ENCODE measurements at places on chromosomes 1 and 21. TPM values are rescaled to one million over a fixed set of nuclear protein-coding genes. Genes with fewer than 3 reads are reported as not detected.

- no peak for DNase-seq
Measured at GRCh38 chr21:45202889-45203288, 84.8 kb downstream of the POFUT2 start.

The TINAGL1 gene
- total RNA-seq = 388 TPM

- no peak for DNase-seq
Measured at GRCh38 chr1:203316626-203317093, 11.3 kb downstream of the BTG2 start.

DNA sequence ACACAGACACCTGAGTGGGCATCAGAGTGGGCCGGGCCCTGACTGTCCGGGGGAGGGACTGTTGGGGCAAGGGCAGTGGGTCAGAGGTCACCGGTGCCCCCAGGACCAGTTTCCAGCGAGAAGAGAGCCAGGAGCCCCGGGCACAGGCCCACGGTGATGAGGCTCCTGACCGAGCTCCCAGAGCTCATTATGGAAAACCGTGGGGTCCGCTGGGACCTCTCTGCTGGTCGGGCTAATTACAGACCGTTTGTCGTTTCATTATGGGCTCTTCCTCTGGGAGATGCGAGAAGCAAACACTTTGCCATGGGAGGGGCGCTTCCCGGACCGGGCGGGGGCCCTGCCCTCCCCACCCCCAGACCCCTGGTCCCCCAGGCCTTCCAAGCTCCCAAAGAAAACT, 12.0 kb upstream of the TTLL10 start:
- DNase-seq = no peak

The OLIG1 gene
- total RNA-seq = not detected

The SPATA1 gene
- 0.52 TPM for total RNA-seq

DNA sequence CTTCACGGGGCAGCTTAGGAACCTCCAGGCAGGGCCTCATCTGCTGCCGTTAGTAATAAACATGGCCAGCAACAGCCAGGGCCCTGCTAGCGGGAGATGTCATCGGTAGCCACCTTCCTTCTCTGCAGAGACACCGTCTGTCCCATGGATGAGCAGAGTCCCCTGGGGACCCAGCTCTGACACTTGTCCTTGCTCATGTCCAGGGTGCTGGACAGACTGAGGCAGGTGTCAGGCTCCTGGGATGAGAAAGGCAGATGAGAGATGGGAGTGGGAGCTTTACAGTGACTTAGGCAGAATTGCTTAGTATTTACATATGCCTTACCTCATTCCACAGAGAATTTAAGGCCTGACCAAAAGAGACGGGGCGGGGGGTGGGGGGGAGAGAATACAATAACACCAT, 25.0 kb downstream of the CAPN2 start:
- no peak for DNase-seq

The PLPP3 gene
- total RNA-seq = 17.4 TPM

GRCh38 chr1:236914375-236914774, 89.9 kb downstream of the MT1HL1 start:
- DNase-seq = no peak

- DNase-seq = peak; percentile 10
Measured at GRCh38 chr1:205748403-205749233, 1.4 kb downstream of the NUCKS1 start.

GRCh38 chr1:83997631-83998030, 1.3 kb downstream of the TTLL7 start:
- DNase-seq = no peak

The TNFRSF4 gene
- not detected for total RNA-seq

The PPFIA4 gene
- 0.83 TPM for total RNA-seq

GRCh38 chr1:185017338-185017737, 28.0 kb upstream of the RNF2 start:
- peak; percentile 20 for DNase-seq

The KIF2C gene
- 67.6 TPM for total RNA-seq

DNA sequence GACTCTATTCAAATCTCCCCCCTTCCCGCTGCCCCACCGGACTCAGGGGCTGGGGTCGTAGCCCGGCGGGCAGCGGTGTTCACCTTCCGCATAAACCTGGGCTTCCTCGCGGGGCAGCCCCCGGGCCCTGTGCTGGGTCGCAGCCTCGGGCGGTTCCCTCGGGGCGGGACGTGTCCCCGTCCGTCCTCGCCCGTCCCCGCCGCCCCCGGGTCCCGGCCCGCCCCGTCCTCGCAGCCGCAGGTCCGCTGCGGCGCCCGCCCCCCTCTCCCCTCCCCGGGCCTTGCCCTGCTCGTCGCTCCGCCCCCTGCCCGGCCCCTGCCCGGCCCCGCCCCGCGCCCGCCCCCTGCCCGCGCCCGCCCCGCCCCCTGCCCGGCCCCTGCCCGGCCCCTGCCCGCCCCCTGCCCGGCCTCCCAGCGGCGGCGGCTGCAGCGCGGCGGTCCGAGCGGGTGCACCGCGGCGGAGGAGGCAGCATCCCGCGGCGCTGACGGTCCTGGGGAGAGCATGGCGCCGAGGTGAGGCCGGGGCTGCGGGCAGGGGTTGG, at the start of gene COL18A1:
Gene COL18A1, plus strand, starts transcription at position 436 of the 541 bp plus-strand sequence. Its CDS starts 66 bp downstream, at position 502.
- DNase-seq = peak; percentile 55

- DNase-seq = no peak
Measured at GRCh38 chr1:8376358-8376840, 58.5 kb downstream of the SLC45A1 start.

The CYP4A11 gene
- total RNA-seq = not detected

The ERICH3 gene
- 0.15 TPM for total RNA-seq

GRCh38 chr1:44239331-44239960, 26.2 kb downstream of the DMAP1 start:
- no peak for DNase-seq

- DNase-seq = no peak
Measured at GRCh38 chr1:146029117-146029516, 7.6 kb upstream of the HJV start.

The SERPINC1 gene
- total RNA-seq = 0.59 TPM

DNA sequence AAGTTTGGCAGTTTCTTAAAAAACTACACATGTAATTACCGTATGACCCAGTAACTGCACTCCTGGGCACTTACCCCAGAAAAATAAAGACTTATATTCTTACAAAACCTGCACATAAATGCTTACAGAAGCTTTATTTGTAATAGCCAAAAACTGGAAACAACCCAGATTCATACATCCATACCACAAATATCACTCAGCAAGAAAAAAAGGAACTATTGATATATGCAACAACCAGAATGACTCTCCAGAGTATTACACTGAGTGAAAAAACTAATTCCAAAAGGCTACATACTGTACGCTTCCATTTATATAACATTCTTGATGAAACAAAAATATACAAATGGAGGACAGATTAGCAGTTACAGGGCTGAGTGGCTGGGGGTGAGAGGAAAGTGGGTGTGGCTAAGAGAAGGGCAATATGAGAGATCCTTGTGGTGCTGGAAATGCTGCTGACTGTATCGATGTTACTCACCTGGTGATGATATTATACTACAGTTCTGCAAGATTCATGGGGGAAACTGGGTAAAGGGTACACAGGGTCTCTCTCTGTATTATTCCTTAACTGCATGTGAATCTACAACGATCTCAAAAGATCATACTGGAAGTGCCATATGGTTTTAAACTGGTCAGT, 96.0 kb upstream of the GNG4 start:
- no peak for DNase-seq

DNA sequence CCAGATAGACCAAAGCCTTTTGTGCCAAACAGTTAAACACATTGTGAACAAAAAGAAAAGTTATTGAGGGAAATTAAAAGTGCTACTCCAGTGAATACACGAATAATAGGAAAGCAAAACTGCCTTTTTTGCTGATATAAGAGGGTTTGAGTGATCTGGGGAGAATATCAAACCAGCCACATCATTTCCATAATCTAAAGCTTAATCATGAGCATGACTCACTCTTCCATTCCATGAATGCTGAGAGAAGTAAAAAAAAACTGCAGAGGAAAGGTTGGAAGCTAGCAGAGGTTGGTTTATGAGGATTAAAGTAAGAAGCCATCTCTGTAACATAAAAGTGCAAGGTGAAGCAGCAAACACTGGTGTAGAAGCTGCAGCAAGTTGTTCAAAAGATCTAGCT, 350.6 kb upstream of the NCAM2 start:
- no peak for DNase-seq

DNA sequence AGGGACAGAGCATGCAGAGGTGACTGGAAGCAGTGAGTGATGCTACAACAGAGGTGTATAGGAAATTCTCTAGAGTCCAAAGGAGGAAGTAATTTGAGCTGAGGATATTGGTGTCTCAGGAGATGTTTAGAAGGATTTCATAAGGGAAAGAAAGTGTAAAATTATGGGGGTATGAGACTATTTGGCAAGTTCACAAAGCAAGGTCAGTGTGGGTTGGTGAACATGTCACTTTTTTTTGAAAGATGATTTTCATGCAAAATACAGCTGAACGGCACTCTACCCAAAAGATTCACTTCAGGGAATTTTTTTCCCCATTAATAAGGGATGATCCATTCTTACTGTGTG, 24.1 kb downstream of the HMGCS2 start:
- DNase-seq = no peak

- no peak for DNase-seq
Measured at GRCh38 chr1:19165501-19165900, 44.6 kb downstream of the UBR4 start.

DNA sequence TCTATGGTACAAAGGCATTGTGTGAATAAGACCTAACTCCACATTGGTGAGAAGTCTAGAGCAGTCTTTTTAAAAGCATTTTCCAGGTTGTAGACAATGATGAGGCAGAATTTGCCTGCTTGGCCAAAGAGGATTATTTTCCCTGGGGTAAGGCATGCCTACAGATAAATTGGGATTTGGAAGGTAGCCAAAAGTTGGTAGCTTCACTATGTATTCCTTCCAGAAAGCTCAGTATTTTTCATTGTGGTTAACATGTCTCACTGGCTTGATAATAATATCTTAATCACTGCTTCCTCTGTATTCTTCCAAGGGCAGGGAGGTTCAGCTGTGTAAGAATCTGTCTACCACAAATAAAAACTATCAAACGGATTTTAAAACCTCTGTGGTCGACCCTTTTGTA, 590.8 kb upstream of the PRMT6 start:
- no peak for DNase-seq

DNA sequence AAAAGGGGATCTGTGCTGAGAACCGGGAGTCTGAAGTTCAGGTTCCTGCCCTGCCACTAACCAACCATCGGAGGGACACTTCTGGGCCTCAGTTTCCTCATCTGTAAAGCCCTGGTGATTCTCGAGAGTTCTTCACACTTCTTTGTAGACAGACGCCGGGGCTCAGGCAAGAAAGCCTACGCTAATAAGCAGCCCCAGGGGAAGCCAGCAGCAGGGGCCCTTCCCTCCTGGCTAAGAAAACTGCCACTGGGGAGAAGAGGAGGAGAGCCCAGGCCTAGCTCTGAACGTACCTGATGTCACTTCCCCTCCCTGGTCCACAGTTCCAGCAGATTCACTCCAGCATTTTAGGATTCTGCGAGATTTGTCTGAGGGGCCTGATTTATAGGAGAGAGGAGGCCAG, 76.0 kb downstream of the CAMK2N1 start:
- DNase-seq = no peak

DNA sequence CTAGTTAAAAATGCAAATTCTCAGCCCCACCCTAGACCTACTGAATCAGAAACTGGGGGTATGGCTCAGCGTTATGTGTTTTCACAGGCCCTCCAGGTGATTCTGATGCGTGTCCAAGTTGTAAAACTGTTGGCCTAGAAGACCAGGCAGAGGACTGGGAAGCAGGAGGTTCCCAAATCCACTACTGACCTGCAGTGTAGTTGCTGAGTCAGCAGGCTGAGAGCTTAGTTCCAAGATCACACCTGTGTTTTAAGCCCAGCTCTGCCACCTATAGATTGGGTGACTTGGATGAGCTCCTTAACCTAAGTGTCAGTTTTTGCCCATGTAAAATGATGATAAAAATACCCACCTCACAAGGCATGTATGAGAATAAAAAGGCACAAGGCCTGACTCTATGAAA, 4.1 kb downstream of the GRHL3 start:
- DNase-seq = no peak

DNA sequence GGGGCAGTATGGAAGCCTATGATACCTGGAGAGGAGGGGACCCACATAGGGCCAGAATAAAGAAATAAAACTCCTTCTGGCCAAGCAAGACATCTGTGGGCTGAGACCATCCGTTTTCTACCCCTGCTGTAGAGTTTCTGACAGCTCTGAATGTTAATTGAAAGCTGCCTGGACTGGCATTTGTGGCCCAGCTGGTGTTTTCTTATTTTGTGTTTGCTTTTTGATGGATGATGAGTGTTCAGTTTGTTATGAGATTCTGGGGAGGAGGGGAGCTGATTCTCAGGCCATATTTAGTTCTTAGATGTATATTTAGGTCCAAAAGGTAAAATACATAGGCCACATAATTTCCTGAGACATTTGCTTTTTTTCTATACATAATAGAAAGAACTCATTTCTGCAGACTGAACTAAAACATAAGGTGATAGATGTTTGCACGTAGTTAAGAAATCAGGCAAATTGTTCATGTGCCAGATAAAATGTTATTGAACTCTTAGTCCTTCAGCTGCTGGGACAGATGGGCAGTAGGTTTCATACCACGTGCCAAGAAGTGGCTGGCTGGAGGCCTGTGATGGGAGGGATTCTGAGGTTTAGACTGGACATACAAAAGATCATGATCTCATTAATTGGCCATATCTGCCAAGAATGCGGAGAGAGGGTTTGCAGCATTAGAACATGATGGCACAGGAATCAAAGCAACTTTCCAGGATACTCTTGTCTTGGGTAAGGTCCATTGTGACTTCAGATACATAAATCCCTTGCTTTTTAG, 54.1 kb downstream of the DSCAM start:
- DNase-seq = no peak

DNA sequence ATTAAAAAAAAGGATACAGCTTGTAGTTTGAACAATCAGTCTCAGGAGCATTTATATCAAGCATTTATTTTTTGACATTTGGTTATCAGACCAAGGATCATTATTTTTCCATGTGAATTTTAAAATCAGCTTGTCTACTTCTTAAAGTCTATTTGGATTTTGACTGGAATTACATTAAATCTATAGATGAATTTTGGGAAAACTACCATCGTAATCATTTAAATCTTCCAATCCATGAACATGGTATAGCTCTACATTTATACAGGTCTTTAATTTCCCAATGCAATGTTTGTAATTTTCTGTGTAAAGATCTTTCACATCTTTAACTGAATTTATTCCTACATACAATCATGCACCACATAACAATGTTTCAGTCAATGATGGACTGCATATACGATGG, 203.2 kb downstream of the AKT3 start:
- DNase-seq = no peak

The RIPPLY3 gene
- total RNA-seq = 0.17 TPM

The CFHR2 gene
- not detected for total RNA-seq

- no peak for DNase-seq
Measured at GRCh38 chr1:24109166-24109483, 2.8 kb downstream of the MYOM3 start.

The PRDM15 gene
- total RNA-seq = 10.4 TPM

DNA sequence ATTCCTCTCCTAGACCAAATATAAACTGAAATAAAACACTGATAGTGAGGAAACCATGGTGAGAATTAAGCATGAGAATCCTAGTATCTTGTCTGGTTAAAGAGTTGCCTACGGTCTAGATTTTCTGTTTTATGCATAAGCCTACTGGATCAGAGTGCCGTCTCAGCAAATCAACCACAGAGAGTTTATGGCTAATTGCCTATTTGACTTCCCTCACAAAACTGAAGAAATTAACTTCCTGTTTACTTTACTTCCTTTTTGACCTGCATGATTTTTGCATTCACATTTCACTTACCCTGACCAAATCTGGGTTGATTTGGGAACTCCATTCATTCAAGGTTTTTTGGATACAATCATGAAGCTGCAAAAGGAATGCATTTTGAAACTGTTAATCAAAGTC, 5.0 kb downstream of the GCLM start:
- no peak for DNase-seq

Measured in Calu3 (cell line).